ENCODE measurements at places on chromosomes 3 and 15. TPM values are rescaled to one million over a fixed set of nuclear protein-coding genes. Genes with fewer than 3 reads are reported as not detected.

ZKSCAN7 gene
- 1.6 TPM for total RNA-seq

KIF9 gene
- total RNA-seq, result 10.1 TPM

SLC24A5 gene
- not detected for total RNA-seq

PCOLCE2 gene
- total RNA-seq, result not detected

EPHA3 gene
- not detected for total RNA-seq

GHSR gene
- not detected for total RNA-seq

SLC2A2 gene
- total RNA-seq, result not detected

CPN2 gene
- not detected for total RNA-seq

NANOGP8 gene
- 0.38 TPM for total RNA-seq

CKMT1B gene
- total RNA-seq, result not detected

ZNF80 gene
- not detected for total RNA-seq

PIK3CB gene
- total RNA-seq, result 15.7 TPM

COL6A6 gene
- total RNA-seq, result not detected

STAB1 gene
- total RNA-seq, result 267 TPM

TIMP4 gene
- 0.98 TPM for total RNA-seq

GPR149 gene
- total RNA-seq, result not detected

KY gene
- not detected for total RNA-seq

TNFAIP8L3 gene
- 74.1 TPM for total RNA-seq

C3orf33 gene
- 1.4 TPM for total RNA-seq

TRH gene
- total RNA-seq, result not detected

BOC gene
- total RNA-seq, result not detected

UNC13C gene
- not detected for total RNA-seq

ISLR gene
- total RNA-seq, result 0.76 TPM

ANKUB1 gene
- total RNA-seq, result not detected

PROK2 gene
- not detected for total RNA-seq

NCKIPSD gene
- total RNA-seq, result 9.6 TPM

C3orf22 gene
- not detected for total RNA-seq

ZNF609 gene
- total RNA-seq, result 46.9 TPM

ICE2 gene
- 25.8 TPM for total RNA-seq

Data from vein endothelial cell (primary cell).